T-cell (primary cell): ENCODE measurements at places on chromosomes 7 and 10.
A peak's percentile ranks its signal among the peaks of the same experiment; 100 is the strongest.

GRCh38 chr10:132665946-132666704 is 119.8 kb downstream of the NKX6-2 start:
- H3K4me1 ChIP-seq: no peaks in the 10 kb centered on the region
- H3K27me3 ChIP-seq: no peaks in the 10 kb centered on the region
- no peak overlapping the region for H3K27ac ChIP-seq
- H3K4me3 ChIP-seq: no peak overlapping the region

DNA sequence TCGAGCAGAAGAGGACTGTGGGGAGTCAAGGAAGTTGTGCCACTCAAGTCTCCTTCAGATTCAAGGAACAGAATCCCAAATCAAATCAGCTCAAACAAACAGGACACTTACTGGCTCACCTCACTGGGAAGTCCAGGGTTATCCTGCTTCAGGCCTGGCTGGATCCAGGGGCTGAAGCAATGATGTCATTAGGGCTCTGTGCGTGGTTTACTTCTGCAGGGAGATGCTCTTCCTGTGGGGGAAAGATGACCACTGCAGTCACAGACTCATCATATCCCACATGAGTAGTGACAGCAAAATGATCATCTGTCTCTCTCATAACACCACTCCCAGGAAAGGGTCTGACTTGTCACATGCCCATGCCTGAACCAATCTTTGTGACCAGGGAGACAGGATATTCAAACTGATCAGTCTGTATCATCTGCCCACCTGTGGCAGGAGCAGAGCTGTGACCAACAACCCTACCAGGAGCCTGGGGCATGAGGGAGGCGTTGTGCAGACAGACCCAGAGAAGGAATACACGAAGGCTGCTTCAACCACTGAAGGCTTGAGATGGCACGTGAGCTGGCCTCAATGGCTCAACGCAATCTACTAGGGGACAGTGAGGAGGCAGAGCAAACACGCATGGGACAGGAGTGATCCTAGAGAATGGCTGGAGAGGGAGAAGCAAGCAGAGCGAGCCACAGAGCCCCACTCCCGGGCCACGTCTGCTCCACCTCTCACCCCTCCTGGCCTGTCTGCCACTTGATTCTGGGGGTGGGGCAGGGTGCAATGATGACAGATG is 27.6 kb upstream of the NANOS1 start:
- H3K4me1 ChIP-seq: no peaks in the 10 kb centered on the region
- DNase-seq: no peak
- no peak overlapping the region for H3K4me3 ChIP-seq

GRCh38 chr7:46651070-46651469 is 730.0 kb upstream of the IGFBP3 start:
- no peak for DNase-seq
- no peaks in the 10 kb centered on the region for H3K4me1 ChIP-seq
- H3K36me3 ChIP-seq: no peaks in the 10 kb centered on the region
- H3K27ac ChIP-seq: no peak overlapping the region
- no peak overlapping the region for H3K4me3 ChIP-seq

GRCh38 chr10:63106111-63106755 is 26.9 kb upstream of the NRBF2 start:
- H3K36me3 ChIP-seq: no peaks in the 10 kb centered on the region
- no peaks in the 10 kb centered on the region for H3K27me3 ChIP-seq
- H3K4me3 ChIP-seq: no peak overlapping the region
- H3K4me1 ChIP-seq: no peaks in the 10 kb centered on the region

DNA sequence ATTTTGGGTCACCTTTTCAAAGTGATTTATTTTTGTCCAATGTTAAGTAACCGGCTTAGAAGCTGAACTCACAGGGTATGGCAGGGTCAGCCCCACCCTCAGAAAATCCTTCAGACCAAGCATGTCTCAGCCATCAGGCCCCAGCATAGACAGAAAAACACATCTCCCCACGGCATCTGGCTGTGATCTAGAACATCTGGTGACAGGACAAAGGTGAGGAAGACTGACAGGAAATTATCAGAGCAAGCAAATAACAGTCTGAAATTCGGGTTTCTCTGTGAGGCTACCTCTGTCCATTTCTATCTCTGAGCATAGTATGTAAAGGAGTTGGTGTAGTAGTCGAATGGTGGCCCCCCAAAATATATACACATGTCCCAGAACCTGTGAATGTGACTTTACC is 177.0 kb upstream of the C1GALT1 start:
- no peaks in the 10 kb centered on the region for H3K27me3 ChIP-seq
- no peaks in the 10 kb centered on the region for H3K36me3 ChIP-seq
- H3K4me1 ChIP-seq: no peaks in the 10 kb centered on the region
- H3K27ac ChIP-seq: no peak overlapping the region

GRCh38 chr7:45221896-45222604 is 64.5 kb downstream of the RAMP3 start:
- no peak overlapping the region for H3K27ac ChIP-seq
- DNase-seq: no peak
- H3K27me3 ChIP-seq: no peaks in the 10 kb centered on the region
- H3K4me3 ChIP-seq: no peak overlapping the region
- H3K36me3 ChIP-seq: no peaks in the 10 kb centered on the region

DNA sequence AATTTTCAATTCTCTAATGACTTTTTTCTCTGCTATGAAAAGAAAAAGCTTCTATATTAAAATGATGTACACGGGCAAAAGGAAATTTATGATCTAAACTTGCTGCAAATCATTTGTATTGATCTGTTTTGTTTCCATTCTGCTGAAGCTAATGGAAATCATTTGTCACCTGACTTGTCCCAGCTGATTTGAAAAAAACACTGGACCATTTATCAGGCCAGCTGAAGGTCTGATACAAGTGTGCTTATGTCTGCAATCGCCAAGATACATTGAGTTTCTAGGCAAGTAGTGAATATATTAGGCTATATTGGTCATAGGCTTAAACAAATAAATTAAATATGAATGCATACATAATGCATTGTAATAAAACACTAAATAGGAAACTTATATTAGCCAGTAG is 1309.7 kb downstream of the REEP3 start:
- no peak overlapping the region for H3K4me3 ChIP-seq
- no peaks in the 10 kb centered on the region for H3K4me1 ChIP-seq
- no peaks in the 10 kb centered on the region for H3K27me3 ChIP-seq
- H3K27ac ChIP-seq: no peak overlapping the region
- no peak for DNase-seq

- no peaks in the 10 kb centered on the region for H3K36me3 ChIP-seq
- no peaks in the 10 kb centered on the region for H3K4me1 ChIP-seq
- no peak for DNase-seq
- H3K4me3 ChIP-seq: no peak overlapping the region
- H3K27ac ChIP-seq: no peak overlapping the region
Measured at GRCh38 chr10:96073722-96074121, 30.3 kb downstream of the CCNJ start.

DNA sequence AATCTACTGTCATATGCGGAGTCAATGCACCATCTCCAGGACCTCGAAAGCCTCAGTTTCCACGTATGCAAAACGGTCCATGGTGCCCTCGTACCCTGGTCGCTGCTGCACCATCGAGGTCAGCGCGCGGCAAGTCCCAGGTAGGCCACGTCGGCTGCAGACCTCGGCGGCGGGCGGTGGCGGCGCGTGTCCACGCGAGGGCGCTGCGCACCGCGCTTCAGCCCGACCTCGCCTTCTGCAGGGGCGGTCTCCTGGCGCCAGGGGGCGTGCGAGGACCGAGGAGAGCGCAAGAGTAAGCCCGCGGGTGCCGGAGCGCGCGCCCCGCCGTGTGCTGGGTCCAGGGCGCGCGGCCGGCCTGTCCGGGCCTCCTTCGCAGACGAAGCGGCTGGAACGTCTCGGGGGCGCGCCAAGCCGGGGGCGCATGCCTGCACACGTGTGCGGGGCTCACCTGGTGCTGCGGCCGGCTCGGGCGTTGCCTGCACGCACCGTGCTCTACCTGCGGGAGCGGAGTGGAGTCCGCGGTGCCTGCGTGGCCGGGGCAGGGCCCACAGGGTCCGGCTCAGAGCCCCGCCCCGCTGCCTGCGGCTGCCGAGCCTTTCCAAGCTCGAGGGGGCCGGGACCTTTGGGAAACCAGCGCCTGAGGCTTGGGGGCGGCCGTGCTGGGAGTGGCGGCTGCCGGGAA is 54.0 kb downstream of the GLRX3 start:
- H3K27ac ChIP-seq: no peak overlapping the region
- no peaks in the 10 kb centered on the region for H3K4me1 ChIP-seq
- peak overlapping the region; percentile 52 for H3K4me3 ChIP-seq
- no peaks in the 10 kb centered on the region for H3K27me3 ChIP-seq
- H3K36me3 ChIP-seq: no peaks in the 10 kb centered on the region

GRCh38 chr10:27663621-27664020 is 82.0 kb downstream of the MKX start:
- no peaks in the 10 kb centered on the region for H3K36me3 ChIP-seq
- no peak for DNase-seq
- H3K4me3 ChIP-seq: no peak overlapping the region
- no peak overlapping the region for H3K27ac ChIP-seq
- no peaks in the 10 kb centered on the region for H3K27me3 ChIP-seq

DNA sequence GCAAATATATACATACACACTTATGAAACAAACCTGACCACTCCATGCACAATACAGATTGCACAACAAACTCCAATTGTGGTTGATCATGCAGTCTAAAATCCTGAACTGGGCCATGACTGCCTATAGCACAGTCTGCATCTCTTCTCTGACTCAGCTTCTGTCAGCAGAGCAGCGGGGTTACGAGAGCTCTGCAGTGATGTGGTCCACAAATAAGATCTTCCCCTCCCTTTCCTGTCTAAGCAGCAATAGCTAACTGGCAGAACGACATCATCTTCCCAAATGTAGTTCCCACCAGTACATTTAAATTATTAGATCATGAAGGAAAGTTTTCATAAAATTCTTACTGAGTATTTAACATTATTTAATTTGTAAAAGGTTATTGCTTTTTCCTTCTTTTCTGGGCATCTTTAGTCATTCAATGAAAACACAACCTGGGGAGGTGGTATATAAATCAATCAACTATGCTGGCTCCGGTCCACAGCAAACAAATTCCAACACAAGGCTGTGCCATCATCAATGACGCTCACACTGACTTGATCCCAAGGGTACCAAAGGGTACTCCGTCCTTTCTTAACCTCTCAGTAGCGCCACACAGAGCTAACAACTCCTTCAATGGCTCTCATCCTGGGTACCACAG is 17.1 kb downstream of the ARHGAP21 start:
- H3K4me1 ChIP-seq: no peaks in the 10 kb centered on the region
- DNase-seq: no peak
- H3K27ac ChIP-seq: no peak overlapping the region
- H3K4me3 ChIP-seq: no peak overlapping the region
- no peaks in the 10 kb centered on the region for H3K27me3 ChIP-seq

DNA sequence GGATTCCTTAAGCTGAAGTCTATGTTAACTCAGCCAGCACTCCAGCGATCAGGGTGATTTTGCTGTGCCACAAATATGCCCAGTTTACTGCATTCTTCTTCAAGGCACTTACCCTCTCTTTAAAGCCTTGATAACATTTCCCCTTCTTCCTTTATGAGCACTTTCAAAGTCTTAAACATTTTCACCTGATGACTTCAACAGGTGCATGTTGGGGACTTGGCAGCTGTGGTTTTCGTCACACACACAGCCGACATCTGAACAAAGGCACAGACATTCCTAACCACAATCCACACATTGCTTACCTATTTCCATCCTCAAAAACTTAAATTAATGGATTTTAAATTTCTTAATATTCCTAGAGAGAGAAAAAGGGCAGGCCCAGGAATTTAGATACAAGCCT is 331.5 kb downstream of the CRPPA start:
- no peaks in the 10 kb centered on the region for H3K36me3 ChIP-seq
- no peaks in the 10 kb centered on the region for H3K27me3 ChIP-seq
- DNase-seq: no peak
- H3K4me3 ChIP-seq: no peak overlapping the region

GRCh38 chr7:143305423-143306070 is 10.4 kb upstream of the CLCN1 start:
- H3K27me3 ChIP-seq: no peaks in the 10 kb centered on the region
- no peak overlapping the region for H3K27ac ChIP-seq
- peaks cover 3% of the 10 kb centered on the region for H3K36me3 ChIP-seq
- no peak overlapping the region for H3K4me3 ChIP-seq

DNA sequence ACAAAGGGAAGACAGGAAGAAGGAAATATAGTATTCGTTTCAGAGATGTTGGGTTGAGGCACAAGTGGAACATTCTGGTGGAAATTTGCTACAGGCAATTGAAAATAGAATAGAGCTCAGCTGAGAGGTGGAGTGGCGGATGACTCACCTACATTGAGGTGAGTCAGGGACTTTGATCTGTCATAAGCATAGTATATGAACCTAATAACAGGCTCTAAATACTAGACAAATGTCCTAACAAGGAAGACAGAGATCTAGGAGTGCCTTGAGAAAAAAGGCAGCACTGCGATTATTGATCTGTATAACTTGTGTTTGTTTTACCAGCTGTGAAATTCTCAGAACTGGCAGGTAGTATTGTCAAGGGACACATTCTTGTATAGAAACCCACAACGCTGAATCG is 907 bp upstream of the IFRD1 start:
- peaks cover 7% of the 10 kb centered on the region for H3K4me1 ChIP-seq
- H3K36me3 ChIP-seq: no peaks in the 10 kb centered on the region
- DNase-seq: no peak
- H3K27me3 ChIP-seq: no peaks in the 10 kb centered on the region
- peak overlapping the region; percentile 99 for H3K27ac ChIP-seq
- H3K4me3 ChIP-seq: peak overlapping the region; percentile 96

GRCh38 chr7:19957664-19958063 is 184.2 kb upstream of the TMEM196 start:
- no peak overlapping the region for H3K27ac ChIP-seq
- DNase-seq: no peak
- peaks cover 2% of the 10 kb centered on the region for H3K27me3 ChIP-seq
- no peaks in the 10 kb centered on the region for H3K4me1 ChIP-seq

DNA sequence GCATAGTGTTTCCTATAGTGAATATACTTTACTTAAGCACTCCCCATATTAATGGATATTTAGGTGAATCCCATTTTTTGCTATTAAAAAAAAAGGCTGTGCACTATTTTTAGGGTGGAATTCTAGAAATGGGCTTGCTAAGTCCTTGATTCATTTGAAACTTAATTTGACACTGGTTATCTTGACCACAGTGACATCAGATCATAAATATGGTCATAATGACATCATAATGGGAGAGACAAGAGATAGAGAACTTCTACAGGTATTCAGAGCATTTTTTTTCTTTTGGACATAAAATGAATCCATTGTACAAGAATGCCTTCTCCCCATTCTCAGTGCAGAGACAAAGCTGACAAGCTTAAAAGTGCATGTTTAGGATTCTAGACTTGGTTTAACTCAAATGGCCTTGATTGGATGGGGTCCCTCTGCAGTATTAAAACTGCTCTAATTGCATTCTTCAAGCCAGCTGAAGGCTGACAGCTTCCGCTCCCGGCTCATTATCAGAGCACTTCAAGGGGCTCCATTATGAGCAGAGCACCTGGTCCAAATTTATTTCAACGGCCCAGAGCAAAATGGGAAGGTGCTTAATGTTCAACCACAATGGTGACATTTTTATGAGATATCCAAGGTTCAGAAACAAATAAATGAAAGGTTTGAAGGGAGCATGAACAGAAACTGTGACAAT is 104.8 kb downstream of the JAZF1 start:
- H3K27ac ChIP-seq: no peak overlapping the region
- no peak for DNase-seq
- no peaks in the 10 kb centered on the region for H3K27me3 ChIP-seq
- H3K36me3 ChIP-seq: no peaks in the 10 kb centered on the region
- H3K4me1 ChIP-seq: no peaks in the 10 kb centered on the region

GRCh38 chr10:117652228-117653169 is 110.0 kb downstream of the EMX2 start:
- no peak overlapping the region for H3K27ac ChIP-seq
- peaks cover under 1% of the 10 kb centered on the region for H3K27me3 ChIP-seq
- H3K4me1 ChIP-seq: no peaks in the 10 kb centered on the region
- no peak overlapping the region for H3K4me3 ChIP-seq
- no peak for DNase-seq
